SHP77 treated with DMSO at 0.1 percent for 48 hours (cell line): ENCODE measurements at places on chromosomes 7 and 10.

- no peak for DNase-seq
Measured at GRCh38 chr10:23191764-23192711, at the start of gene PTF1A. TSS of gene PTF1A (plus strand) at chr10:23192312. CDS start at chr10:23192531, 219 bp downstream.

- no peak for DNase-seq
Measured at GRCh38 chr10:60513281-60513680, 123.6 kb upstream of the ANK3 start.

GRCh38 chr10:22606164-22606614 is 108.2 kb downstream of the PIP4K2A start:
- DNase-seq: no peak

DNA sequence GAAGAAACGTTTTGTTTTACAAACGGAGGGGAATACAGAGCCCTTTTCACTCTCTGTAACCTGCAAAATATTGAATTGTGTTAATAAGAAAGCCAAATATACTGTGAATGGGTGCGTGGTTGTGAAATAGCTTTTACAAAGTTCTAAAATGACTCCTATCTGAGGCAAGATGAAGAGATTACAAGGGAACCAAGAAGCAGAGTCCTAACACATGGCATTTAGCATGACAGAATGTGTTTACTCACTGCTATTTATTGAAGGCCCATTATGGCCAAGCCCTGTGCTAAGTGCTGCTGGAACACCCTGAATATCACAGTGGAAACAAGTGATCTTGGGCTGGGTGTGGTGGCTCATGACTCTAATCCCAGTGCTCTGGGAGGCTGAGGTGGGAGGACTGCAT is 12.9 kb downstream of the JCAD start:
- no peak for DNase-seq

GRCh38 chr7:16028636-16029035 is 342.2 kb upstream of the MEOX2 start:
- no peak for DNase-seq

- peak; percentile 31 for DNase-seq
Measured at GRCh38 chr10:132637477-132638129, 100.0 kb downstream of the INPP5A start.

- DNase-seq: no peak
Measured at GRCh38 chr10:59627366-59628018, 82.2 kb downstream of the SLC16A9 start.

DNA sequence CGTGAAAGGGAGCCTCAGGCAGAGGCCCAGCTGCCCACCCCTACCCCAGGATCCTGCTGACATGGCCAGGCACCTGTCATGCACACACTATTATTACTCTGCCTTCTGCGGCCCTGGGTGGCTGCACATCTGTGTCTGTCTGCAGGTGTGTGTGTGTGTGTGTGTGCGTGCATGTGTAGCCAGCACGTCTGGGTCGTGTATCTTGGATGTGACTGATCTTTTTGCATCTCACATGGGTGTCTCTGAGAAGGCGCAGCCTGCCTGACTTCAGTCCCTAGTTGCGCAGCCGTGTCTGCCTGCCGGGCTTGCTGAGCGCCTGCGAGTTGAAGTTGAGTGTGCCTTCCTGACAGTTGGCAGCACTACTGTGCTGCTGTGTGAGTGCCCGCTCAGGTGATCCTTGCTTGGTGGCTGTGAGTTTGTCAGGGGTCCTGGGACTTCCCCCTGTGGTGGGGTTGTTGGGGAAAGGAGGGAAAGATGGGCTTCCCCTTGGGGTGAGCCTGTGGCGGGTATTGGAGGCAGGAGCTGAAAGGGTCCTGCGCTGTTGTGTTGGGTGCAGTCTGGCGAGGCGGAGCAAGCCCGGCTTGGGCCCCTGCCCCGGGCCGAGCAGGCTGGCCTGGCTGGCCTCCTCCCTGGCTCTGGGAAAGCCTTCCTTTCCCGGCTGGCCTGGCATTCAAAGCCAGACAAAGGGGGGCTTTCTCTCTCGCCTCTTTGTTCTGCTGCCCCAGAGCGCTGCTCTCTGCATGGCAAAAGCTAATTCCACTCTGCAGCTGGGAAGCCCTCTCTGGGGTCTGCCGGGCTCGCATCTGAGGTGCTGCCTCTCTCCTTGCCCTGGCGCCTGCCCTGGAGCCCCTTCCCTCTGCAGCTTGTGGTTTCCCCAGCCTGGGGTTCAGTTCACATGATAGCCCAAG is 4.9 kb downstream of the TRIM8 start:
- no peak for DNase-seq

DNA sequence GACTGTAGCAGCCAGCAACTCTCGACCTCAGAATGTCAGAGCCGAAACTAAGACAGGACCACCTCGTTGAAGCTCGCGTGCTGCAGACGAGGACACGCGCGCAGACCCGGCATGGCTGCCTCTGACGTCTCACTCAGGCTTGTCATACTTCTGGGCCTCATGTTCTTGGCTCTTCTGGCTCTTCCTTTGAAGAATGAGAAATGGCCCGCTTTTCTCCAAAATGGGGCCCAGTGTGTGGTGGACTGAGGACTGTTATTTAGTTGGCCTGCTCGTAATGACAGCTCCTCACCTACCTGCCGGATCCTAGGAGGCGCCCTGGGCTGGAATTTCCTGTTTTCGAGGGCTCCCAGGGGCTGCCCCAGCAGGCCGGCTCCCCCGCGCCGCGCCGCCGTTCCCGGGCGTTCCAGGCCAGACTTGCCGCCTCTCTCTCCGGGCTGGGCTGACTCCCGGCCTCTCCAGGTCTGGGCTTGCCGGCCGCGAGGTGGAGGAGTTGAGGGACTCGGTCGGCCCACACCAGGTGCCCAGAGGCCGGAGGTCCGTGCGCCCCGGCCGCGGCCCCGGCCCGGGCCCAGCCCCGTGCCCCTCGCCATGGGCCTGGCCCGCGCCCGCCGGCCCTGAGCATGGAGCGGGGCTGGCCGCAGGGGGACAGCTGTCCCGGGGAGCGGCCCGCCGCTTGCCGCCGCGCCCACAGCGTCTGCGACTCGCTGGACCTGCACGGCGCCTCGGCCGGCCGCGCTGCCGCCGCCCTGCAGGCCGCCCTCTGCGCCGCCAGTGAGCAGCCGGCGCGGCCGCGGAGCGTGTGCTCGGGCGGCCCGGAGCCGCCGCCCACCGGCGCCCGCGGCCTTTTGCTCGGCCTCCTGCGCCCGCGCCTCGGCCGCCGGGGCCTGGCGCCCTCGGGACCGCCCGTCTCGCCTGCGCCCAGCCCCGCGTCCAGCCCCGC is 28.1 kb downstream of the AGAP3 start:
- DNase-seq: no peak

DNA sequence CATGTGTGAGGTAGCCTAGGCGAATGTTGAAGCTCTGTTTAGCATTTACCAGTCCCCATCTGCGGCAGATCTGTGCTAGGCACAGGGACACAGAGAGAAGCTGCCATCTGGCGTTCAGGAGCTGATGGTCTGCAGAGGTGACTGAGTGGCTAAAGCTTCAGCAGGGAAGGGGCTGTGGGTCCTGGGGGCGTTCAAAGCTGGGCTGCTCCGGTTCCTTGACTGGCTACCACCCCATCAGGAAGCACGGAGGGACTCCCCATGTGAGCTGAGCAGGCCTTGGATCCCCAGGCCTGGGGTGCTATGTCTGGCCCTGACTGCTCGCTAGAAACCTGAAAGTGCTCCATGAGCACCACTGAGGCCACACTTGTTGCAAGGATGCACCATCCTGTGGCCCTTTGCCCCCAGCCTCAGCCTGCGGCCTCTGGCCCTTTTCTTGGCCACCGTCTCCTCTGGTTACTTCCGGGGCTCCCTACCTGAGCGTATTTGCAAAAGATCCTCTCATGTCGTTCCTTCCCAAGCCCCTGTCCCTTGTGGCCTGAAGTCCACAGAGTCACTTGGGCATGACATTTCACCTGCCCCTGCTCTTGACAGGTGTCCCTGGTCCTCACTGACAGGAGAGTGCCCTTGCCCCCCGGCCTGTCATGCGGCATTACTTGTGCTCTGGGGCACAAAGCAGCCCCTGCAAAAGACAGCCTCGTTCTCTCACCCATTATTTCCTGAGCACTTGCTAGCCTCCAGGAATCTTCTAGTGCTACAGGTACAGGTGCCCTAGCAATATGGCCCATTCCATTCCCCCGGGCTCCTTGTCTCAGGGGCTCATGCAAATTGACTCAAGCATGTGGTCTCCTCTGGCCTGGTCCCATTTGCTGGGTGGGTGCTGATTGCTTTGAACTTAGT is 108.1 kb downstream of the GLRX3 start:
- no peak for DNase-seq

DNA sequence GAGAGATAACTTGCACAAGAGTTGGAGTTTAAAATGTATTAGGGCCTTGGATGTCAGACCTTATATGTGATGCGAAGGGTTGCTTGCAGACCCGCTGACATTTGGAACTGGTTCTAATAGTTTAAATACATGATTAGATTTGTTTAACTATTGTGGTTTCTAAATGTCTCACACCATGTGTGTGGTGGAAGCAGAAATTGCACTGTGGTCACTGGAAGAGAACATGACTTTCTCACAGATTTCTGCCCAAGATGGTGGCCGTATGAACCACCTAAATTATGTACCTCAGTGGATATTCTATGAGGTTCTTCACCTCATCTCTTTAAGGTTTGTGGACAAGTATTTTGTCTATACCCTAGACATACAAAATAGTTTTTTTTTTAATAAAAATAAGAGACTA is 8.2 kb upstream of the C1QL3 start:
- no peak for DNase-seq

- DNase-seq: no peak
Measured at GRCh38 chr7:29557954-29558353, 5.7 kb upstream of the PRR15 start.

DNA sequence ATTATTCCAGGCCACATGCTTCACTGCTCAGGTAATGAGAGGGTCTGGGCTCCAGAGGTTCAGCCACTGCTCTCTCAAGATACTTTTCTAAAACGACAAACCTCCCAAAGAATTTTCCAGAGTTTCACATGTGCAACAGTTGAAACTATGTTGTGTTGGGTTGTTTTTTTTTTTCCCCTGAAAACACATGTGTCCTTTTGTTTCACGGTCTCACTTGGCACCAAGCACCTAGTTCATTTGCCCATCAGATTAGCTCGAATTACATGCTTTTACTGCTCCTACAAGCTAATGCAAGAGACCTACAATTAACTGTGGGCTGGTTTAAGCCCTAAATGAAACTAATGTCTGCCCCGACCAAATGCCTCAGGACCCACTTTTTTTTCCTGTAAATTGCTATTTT is 313.3 kb downstream of the FGFR2 start:
- DNase-seq: no peak

GRCh38 chr7:69708857-69709256 is 110.6 kb downstream of the AUTS2 start:
- no peak for DNase-seq

DNA sequence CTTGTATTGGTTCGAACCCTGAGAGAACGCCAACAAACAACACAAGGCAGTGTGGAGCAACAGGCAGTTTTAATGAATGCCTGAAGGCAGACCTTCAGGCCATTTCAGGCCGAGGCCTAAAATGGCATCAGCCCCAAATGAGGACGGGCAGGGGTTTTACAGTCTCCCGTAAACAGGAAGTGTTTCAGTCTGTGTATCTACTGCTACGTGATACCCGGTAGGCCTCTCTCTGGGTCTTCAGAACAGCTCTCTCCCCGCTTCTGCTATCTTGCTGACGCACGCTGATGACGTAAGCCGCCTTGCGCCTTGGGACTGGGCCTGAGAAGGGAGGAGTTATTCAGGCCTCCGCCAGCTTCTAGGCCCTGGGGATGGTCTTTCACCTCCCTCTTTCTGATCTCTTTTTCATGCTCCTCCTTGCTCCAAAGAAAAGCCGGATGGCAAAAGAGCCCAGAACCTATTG is 67.7 kb downstream of the ST8SIA6 start:
- DNase-seq: peak; percentile 93

DNA sequence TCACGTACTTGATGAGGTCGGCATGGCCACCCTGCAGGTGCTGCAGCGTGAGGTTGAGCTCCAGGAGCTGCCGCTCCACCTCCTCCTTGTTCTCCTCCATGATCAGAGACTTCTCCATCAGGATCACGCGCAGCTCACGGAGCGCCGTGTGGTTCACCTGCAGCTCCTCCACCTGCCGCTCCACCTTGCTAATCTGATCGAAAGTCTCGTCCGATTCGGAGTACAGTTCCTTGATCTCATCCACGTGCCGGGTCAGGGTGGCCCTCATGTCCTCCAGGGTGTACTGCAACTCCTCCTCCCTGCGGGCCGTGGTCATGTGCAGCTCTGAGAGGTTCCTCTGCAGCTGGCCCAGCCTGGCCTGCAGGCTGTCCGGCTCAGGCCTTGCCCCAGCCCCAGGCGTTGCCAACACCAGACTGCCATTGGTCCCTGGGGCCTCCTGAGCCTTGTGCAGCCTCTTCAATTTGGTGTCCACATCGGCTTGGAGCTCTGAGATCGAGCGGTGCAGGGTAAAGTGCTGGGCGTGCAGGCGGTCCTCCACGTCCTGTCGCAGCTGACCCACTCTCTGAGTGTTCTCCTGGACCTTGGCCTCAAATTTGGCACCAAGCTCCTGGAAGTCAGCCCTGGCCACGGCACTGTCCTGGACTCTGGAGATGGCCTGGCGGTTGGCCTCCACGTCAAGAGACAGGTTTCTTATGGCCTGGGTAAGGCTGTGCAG is 13.9 kb downstream of the MMRN2 start:
- no peak for DNase-seq

- DNase-seq: no peak
Measured at GRCh38 chr7:37376386-37376785, 72.3 kb downstream of the ELMO1 start.

GRCh38 chr7:157964521-157964920 is 623.1 kb downstream of the PTPRN2 start:
- DNase-seq: no peak

GRCh38 chr7:98935811-98936210 is 57.5 kb downstream of the TRRAP start:
- DNase-seq: no peak

DNA sequence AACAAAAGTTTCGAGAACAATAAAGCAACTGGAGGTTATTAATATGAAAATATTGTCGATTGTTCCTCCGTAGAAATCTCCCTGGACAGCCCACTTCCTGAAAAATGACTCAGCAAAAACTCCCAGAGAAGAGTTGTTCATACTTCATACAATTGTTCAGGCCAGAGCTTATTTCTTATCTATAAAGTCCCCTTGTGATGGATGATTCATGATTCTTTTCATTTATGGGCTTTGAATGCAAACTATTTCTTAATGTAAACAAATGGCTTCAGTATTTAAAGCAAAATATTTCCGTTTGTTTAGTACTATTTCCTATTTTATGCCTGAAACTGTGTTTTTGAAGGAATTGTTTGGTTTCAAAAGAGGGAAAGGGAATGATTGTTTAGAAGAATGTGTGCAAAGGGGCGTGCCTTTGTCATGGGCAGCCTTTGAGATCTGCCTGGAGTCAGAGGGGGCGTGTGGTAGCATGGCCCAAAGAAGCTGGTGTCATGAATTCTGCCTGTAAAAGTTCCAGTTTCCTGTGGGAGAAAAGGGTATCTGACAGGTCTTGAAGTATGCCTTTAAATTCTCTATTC is 26.2 kb upstream of the EXOC6 start:
- DNase-seq: no peak
